ENCODE measurements at places on chromosomes 5 and 9. TPM values are rescaled to one million over a fixed set of nuclear protein-coding genes. Genes with fewer than 3 reads are reported as not detected.

- no peak for DNase-seq
Observed at GRCh38 chr5:153404747-153405146, 85.7 kb upstream of the GRIA1 start.

GRCh38 chr5:105903069-105903468 lies 1767.7 kb downstream of the EFNA5 start:
- no peak for DNase-seq

- DNase-seq: no peak
Observed at GRCh38 chr5:80061547-80061946, 26.4 kb downstream of the THBS4 start.

GRCh38 chr9:87827341-87827740 lies 55.3 kb upstream of the SPATA31E1 start:
- DNase-seq: no peak

- DNase-seq: no peak
Observed at GRCh38 chr9:93493949-93494348, 40.6 kb upstream of the FAM120AOS start.

DNA sequence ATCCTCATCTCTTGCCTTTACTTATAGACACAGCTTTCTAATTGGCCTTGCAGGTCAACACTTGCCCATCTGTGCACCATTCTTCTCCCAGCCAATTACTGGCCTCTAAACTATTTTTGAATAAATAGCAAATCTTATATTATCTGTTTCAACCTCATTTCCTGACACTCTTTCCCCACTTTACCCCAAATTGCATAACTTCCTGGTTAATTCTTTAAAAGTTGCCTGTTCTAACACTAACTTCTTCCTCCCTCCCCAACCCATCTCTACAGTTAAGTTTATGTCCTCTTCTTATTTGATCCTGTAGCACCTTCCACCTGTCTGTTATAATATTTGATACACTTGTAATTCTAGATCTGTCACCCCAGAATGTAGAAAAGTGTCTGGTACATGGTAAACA lies 372.1 kb downstream of the PDE4D start:
- no peak for DNase-seq

Gene ACSL6
- 0.71 TPM for total RNA-seq

Gene GRAMD2B
- 41.1 TPM for total RNA-seq

Gene CIZ1
- 45.9 TPM for total RNA-seq

Gene NSA2
- total RNA-seq: 69.3 TPM

Data from right atrium auricular region (tissue), 2 donors.